ENCODE measurements at places on chromosomes 2 and 18.

GRCh38 chr2:239312081-239312511, 88.7 kb downstream of the HDAC4 start:
- DNase-seq = no peak

GRCh38 chr2:187566266-187566665, 12.0 kb upstream of the TFPI start:
- DNase-seq = no peak

GRCh38 chr2:167406558-167406957, 518.3 kb downstream of the XIRP2 start:
- DNase-seq = no peak

- no peak for DNase-seq
Measured at GRCh38 chr2:233168445-233168844, 83.0 kb upstream of the ATG16L1 start.

- no peak for DNase-seq
Measured at GRCh38 chr2:233081232-233081730, 21.1 kb downstream of the INPP5D start.

DNA sequence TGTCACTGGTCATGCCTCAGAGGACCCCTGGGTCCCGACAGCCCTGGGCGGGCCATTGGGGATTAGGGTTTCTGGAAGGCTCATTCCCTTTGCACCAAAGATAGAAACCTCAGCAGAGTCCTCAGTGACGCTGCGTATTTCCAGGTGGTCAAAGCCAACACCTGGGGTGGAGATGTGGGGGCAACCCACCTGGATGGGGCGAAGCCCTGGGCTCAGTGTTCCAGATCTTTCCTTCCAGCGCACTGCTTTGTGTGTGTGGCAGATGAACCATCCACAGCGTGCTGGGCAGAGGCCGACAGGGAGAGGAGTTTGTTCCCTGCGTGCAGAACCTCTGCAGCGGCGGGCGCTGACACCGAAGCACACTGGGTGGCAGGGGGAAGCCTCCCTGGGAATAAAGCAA, 143.9 kb downstream of the CTIF start:
- DNase-seq = no peak

- no peak for DNase-seq
Measured at GRCh38 chr18:21361307-21361880, 119.4 kb downstream of the GREB1L start.

DNA sequence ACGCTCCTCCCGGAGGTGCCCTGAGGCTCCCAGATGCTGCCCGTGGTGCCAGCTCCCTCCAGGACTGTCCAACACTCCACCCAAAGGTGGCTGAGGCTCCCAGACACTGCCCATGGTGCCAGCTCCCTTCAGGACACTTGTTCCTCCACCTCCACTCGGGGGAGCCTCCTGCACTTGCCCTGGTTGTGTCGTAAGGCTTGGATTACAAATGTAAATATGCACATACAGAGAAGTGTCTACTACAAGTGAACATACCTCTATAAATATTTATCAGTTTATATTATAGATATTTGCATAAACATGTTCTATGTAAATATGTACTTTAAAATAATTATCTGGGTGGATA, 143.3 kb downstream of the PXDN start:
- peak; percentile 10 for DNase-seq

- DNase-seq = no peak
Measured at GRCh38 chr18:61531891-61532290, 198.7 kb downstream of the CDH20 start.

GRCh38 chr18:55185391-55185790, 226.1 kb upstream of the CCDC68 start:
- no peak for DNase-seq

GRCh38 chr2:144443837-144444817, 75.8 kb downstream of the ZEB2 start:
- DNase-seq = no peak

GRCh38 chr2:23767876-23768621, 158.9 kb downstream of the ATAD2B start:
- DNase-seq = no peak

- DNase-seq = peak; percentile 39
Measured at GRCh38 chr2:144320491-144320890, 199.4 kb downstream of the ZEB2 start.

DNA sequence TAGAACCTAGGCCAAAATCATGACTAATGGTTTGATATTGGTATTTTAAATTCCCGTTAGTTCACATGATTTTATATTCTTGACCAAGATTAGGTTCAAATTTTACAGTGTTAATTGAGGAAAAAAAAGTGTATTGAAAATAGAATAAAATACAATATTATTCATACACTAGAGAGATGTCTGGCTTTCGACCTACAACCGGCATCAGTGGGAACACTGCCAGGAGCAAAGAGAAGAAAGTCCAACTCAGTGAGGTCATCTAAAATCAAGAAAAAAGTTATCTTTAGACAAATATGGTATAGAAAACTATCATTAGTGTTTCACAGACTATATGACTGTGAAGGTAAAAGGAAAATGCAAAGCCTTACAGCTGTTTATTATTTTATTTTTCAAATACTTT, 81.5 kb downstream of the PIGN start:
- DNase-seq = no peak

DNA sequence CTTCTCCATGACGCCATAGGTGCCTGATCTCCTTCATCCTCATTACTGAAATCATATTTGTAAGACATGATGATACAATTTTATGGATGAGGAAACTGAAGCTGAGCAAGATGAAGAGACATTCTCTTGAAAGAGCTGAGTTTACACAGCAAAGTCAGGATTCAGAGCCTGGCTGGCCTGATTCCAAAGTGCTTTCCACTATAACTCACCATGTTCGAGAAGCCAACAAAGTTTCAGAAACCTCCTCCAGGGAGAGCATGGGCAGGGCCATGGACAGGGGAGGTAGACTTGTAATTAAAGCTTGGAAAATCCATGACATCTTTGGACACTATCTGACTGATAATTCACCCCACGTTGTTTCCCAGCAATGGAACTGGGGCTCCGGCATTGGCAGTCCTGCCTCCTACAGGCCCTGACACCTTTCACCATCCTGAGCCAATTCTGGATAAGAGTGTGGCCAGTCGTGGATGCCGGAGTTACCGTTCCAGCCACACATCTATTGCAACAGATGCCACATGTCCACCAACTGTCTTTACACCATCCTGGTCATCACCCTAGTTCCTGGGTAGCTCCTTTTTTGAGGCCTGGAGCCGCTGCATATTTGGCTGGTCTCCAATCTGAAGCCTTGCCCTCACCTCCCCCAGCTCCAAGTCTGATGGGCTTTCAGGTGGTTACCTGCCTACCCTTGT, 85.0 kb upstream of the PPP1CB start:
- DNase-seq = no peak

GRCh38 chr2:190794790-190795189, 85.8 kb upstream of the GLS start:
- DNase-seq = no peak

DNA sequence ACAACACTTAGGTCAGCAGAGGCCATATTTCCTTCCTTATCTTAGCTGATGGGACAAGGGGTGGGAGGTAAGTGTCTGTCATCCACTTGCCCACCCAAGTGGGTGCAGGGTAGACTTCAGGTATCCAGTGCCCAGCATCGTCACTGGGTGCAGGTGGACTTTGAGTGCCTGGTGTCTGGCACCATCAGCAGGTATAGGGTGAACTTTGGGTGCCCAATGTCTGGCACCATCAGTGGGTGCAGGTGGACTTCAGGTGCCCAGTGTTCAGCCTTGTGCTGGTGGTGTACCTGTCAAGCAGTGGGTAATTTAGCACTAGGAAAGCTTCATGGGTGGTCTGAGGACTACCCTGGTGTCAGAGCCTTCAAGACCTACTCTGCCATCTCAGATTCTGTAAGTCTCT, 175.6 kb downstream of the SEPTIN10 start:
- no peak for DNase-seq

DNA sequence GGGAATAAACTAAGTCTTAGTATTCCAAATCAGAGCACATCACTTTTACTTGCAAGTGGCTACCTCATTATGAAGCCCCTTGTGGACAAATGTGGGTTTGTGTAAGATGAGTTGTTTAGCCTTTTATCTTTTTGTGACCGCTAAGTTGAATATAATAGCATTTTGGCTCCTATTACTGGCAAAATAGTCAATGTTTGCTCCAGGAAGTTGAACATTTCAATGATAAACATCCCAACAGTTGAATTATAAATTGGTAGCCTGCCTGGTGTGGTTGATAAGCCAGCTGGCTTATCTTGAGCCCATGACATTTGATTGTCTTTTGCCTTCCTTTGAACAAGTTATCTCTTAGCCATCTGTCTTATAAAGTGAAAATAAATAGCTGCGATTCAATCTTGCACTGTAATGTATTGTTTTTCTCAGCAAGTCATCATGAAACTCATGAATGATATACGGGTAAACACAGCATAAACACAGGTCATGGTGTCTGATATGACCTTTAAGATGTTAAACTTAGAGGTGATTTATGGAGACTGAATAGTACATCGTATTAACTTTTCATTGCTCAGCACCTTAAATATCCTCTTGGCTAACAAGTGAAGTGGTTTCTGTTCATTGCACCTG, 338.4 kb downstream of the SOCS6 start:
- no peak for DNase-seq

DNA sequence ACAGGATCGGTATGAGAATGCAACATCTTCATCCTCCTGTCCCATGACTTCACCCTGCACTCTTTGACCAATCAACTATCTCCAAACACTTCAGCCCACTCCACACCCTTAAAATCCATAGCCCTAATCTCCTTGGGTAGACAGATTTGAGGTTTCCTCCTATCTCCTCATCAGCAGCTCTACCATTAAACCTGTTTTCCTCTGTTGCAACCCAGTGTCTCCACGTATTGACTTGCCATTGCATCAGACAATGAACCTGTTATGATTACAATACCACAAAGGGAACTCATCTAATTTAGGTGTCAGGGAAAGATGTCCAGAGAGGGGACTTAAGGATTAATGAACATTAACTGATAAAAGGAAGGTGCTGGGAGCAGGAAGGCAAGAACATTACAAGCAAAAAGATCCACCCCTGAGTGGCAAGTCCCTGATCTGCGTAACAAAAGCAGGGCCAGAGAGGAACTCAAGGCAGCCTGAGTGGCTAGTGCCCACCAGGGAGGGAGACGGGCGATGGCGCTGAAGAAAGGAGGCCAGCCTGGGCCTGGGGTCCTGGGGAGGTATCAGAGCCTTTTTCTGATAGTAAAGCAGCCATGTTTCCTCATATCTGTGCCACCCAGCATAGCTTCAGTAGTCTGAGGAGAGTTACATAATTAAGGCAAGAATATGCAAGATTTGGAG, 44.6 kb downstream of the AKAIN1 start:
- DNase-seq = no peak

- DNase-seq = no peak
Measured at GRCh38 chr2:182038576-182038975, 52.9 kb downstream of the PPP1R1C start.

- DNase-seq = no peak
Measured at GRCh38 chr2:165660361-165660760, 133.7 kb downstream of the GALNT3 start.

DNA sequence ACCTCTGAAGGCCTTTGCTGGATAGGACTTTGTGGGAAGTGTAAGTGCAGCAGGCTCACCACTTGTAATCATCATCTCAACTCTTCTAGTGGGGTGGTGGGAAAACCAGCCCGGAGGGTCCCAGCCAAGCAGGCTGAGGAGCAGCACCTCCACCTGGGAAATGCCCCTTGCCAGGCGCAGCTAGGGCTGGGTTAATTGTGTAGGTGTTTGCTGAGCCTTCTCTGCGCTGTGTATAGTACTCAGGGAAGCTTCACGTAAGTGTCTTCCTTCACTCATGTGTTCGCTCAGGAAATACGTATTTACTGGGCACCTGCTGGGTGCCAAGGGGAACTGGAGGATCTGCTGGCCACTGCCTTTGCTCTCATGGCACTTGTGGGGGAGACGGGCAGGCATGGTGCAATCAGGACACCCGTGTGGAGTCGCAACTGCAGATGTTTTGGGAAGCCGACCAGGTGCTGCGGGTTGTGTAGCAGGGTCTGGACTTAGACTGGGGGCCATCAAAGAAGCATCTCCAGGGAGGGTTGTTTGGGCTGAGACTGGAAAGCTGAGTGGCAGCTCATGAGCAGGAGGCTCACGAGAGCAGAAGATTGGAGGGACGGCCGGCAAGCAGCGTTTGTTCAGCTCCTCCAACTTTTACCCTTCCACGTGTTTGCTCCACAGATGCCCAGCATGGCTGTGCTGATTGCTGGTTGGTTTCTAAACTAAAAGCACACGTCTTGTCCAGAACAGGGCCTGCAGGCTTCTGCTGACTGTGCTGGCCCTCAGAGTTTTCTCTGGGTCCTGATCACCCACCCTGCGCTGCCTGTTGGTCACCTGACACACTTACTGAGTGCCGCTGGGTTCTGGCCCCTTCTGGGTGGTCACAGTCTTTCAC, 164.6 kb downstream of the LDLRAD4 start:
- no peak for DNase-seq

GRCh38 chr2:134181219-134181618, 72.7 kb upstream of the MGAT5 start:
- DNase-seq = no peak

DNA sequence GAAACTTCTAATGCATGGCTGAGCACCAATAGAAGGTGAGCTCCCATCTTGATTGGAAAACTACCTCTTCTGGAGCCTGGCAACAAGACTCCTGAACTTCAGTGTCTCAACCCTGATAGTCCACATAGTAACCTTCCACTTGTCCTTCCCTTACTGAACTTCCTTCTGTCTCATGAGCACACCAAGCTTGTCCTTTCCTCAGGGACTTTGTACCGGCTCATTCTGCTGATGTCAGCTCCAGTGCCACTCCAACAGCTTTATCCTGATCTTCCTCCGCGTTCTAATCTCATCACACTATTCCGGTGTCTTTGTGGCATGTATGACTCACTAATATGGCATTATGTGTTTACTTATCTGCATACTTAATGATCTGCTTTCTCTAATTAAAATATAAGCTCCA, 862.0 kb upstream of the ID2 start:
- no peak for DNase-seq

DNA sequence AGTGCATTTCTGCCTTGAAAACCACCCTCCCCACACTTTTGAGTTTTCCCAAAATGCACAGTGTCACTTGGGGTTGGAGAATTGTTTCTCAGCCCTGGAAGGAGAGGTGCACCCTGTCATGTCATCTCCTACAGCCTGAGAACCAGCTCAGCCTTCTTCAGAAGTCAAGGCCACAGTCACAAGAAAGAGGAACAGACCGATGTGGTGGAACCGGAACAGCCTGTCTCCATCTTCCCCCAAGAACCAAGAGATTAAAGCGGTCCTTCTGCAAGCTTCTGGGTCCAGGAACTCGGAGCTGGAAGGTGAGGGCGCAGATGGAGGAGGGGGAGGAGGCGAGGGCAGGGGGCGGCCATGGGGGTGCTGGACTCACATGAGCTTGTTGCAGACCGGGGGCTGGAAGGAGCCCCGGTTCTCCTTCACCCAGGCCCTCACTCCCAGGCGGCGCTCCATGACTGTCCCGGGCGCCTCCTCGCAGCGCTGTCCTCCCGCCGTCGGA, 248 bp downstream of the HAAO start:
- DNase-seq = no peak

GRCh38 chr18:8045884-8046281, 478.8 kb downstream of the PTPRM start:
- DNase-seq = no peak

GRCh38 chr2:12448846-12449505, 267.8 kb upstream of the TRIB2 start:
- DNase-seq = no peak

- no peak for DNase-seq
Measured at GRCh38 chr18:62658028-62658427, 57.3 kb upstream of the PHLPP1 start.

Measured in activated naive CD8-positive, alpha-beta T cell treated with anti-CD3 and anti-CD28 coated beads, Interleukin-2, amount 10 ng/mL, durations not matched to agents 7 days and 5 days (primary cell).